ENCODE measurements at places on chromosomes 3 and 15.

DNA sequence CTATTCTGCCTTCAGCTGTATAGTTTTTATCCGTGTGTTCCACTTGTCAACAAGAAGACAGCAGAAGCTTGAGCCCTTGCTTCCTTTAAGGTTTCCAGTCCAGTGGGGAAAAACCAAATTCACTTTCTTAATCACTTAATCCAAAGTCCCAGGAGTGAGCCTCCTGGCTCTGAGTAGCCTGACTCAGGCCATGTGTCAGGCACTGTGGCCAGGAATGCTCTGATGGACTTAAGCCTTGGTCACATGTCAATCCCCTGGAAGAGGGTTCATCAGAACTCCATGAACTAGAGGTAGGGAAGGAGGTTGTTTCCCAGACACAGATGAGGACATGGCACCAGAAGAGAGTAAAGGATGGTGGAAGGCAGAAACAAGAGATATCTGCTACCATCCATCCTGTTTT lies 8.8 kb downstream of the VIPR1 start:
- DNase-seq = no peak

- DNase-seq = no peak
These were observed 59.7 kb upstream of the CCDC50 start for GRCh38 chr3:191269289-191270085.

DNA sequence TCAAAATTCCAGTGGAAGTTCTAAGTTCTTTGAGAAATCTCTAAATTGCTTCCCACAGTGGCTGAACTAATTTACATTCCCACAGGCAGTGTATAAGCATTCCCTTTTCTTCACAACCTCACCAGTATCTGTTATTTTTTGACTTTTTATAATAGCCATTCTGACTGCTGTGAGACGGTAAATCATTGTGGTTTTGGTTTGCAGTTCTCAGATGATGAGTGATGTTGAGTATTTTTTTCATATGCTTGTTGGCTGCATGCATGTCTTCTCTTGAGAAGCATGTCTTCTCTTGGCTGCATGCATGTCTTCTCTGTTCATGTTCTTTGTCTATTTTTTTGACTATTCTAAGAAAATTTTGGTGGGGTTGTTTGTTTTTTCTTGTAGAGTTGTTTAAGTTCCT lies 499.6 kb upstream of the CCDC54 start:
- no peak for DNase-seq

DNA sequence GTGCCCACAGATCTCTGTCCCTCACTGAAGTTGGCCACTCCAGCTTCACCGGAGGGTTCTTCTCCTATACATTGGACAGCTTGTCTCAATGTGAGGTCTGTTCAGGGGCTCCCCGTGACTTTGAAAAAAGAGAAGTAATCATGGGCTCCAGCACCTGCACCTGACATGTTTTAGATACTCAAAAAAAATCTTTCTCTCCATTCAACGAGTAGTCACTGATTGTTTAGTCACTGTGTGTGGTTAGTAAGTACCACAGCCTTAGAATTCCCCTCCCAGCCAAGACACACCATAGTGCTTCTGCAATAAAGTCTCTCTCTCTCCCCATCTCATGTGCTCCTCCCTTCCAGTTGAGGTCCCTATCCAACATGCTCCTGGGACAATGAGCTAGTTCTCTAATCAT lies 18.6 kb downstream of the CCR9 start:
- DNase-seq = no peak
